NCI-H1105 (cell line): ENCODE measurements at places on chromosomes 7 and 10.

DNA sequence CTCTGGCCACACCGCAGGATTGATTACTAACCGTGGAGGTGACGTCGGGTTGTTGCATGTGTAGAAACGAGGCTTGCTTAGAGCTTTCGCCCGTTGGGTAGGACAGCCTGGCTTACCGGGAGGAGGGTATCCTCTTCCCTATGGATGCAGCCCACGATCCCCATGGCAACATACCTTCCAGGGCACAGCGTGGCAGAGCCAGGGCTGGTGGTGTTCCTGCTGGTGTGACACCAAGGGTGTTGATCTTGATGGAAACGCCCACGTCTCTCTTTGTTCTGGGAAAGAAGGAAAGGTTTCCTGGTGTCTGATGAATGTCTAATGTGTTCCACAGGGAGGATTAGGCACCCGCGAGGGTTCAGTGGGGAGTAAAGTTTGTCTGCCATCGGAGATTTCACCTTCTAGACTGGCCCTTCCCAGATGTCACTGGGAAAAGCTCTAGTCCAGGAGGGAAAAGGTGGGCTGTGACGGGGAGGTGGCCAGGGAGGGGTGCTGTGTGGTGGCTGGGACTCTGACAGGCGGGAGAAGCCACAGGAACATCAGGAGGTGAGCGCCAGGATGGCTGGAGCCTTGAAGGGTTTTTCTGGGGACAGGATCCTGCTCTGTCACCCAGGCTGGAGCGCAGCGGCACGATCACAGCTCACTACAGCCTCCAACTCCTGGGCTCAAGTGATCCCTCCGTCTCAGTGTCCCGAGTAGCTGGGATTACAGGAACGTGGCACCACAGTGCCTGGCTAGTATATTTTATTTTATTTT lies 102.1 kb downstream of the CUX1 start:
- no peak for DNase-seq

GRCh38 chr10:6119962-6120361 lies 31.1 kb downstream of the RBM17 start:
- no peak for DNase-seq

DNA sequence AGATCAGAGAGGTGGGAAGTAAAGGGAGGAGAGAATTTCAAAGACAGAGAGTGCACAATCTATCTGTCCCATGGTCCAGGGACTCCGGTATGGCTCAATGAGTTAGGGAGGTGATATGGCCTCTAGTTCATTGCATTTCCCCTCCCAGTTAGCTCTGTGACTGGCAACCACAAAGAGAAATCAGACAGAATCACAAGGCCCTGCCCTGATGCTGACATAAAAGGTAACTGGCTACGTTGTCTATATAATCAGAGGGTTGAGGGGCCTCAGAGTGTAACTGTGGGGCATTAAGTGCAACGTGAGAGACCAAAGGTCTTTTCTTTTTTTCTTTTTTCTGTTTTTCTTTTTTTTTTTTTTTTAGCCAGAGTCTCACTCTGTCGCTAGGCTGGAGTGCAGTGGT lies 7.3 kb upstream of the C10orf95 start:
- no peak for DNase-seq

- DNase-seq: no peak
Measured at GRCh38 chr10:99598781-99599509, 21.3 kb downstream of the SLC25A28 start.

GRCh38 chr10:79116801-79117723 lies 48.3 kb downstream of the ZMIZ1 start:
- DNase-seq: no peak

DNA sequence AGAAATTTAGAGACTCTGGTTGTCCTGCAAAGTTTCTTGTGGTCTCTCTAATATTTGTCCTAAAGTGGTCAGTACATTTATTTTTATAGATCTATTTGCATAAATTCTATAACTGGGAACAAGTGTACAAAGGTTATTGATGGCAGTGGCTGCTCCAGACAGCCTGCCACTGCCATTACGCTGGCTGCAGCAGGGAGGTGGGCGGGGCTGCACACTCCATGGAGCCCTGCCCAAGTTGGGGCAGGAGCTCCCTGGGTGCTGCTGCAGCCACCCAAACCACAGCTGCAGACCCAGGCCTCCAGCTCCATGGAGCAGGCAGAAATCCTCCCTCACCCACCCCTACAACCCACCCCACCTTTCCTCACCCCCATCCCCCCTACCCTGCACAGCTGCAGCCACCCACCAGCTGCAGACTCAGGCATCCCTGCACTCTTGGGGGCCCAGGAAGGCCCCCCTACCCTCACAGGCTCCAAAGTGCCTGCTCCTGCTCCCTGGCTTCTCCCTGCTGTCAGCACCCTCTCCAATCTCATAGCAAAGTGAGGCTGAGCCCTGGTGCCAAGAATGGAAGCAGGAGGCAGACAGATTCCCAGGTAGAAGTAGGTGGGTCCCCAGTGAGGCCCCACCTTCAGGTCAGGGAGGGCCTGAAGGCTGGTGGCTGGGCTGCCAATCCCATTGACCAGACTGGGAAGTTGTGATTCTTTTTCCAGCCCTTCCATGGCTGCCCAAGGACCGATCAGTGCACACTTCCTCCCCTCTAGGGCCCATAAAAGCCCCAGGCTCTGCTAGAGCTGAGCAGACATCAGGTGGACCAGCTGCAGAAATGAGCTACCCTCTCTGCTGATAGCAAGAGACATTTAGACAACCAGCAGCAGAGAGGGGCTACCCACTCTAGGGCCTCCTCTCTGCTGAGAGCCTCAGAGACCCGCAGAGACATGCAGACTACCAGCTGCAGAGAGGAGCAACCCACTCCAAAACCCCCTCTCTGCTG lies 4.8 kb upstream of the CYP3A43 start:
- DNase-seq: no peak

DNA sequence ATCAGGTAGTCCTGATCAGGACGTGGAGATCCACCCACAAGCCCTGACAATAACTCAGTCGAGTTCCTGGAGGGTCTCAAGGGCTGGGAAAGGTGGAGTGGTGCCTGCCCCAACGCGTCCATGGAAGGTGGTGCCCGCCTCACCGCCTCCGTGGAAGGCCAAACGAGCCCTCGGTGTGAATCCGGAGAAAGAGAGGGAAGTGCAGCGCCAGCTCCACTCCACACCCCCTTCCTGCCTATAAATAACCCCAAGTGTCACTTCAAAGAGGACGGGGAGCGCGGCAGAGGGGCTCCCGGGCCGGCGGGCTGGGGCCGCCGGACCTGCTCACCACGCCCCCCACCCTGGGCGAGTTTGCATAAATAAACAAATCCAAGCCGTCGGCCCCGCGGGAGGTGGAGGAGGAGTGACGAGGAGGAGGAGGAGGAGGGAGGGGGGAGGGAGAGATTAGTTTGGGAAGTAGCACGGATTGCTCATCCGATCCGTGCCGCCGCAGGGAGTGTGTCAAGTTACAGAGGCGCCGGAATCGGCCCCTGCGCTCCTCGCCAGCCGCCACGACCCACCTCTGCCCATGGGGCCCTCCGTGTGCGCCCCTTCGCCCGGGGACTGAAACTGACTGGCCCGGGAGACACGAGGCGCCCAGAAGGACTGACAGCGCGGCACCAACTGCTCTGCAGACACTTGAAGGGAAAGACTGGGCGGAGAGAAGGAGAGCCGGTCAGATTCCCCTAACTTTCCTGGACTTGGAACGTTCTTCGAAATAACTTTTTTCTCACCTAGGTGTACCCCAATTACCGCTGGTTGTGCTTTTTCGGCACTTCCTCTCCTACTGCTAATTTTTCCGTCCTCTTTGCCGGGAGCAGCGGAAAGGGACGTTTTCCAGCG lies at the start of gene COL13A1:
TSS of gene COL13A1 (plus strand) at position 473 of the 882 bp plus-strand sequence. CDS start 518 bp downstream, outside the sequence.
- DNase-seq: peak; percentile 14

GRCh38 chr10:79124066-79124465 lies 55.3 kb downstream of the ZMIZ1 start:
- no peak for DNase-seq

DNA sequence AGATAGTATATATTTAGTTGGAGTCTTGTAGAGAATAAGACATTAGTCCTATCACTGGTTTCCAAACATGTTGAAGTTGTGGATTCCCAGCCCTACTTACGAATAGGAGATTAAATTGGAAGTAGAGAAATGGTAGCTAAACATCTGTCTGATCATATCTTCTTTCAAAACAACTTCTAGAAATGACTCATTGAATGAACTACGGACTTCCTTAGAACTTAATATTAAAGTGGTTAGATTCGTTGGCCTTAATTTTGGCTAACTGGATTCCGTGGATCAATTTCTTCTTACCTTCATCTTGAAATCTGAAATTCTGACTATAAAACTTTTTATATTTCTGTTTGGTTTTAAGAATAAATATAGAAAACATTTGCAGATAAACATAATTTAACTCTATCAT lies 3.4 kb downstream of the PHF14 start:
- no peak for DNase-seq

- DNase-seq: peak; percentile 53
Measured at GRCh38 chr7:123367031-123367430, 167.3 kb upstream of the SLC13A1 start.

GRCh38 chr10:131186547-131187253 lies 124.8 kb downstream of the TCERG1L start:
- DNase-seq: no peak

GRCh38 chr7:30403477-30403876 lies 75.1 kb downstream of the NOD1 start:
- DNase-seq: no peak
